Ecto neural progenitor cell (in vitro differentiated cells): ENCODE measurements at places on chromosomes 11 and 22.

GRCh38 chr11:123217897-123218296, 22.8 kb upstream of the CLMP start:
- DNase-seq, result no peak

- DNase-seq, result peak; percentile 88
Measured at GRCh38 chr22:46267431-46268279, at the start of gene TTC38. Gene TTC38, plus strand, starts transcription at chr22:46268008. Its CDS starts 32 bp downstream, at chr22:46268040.

DNA sequence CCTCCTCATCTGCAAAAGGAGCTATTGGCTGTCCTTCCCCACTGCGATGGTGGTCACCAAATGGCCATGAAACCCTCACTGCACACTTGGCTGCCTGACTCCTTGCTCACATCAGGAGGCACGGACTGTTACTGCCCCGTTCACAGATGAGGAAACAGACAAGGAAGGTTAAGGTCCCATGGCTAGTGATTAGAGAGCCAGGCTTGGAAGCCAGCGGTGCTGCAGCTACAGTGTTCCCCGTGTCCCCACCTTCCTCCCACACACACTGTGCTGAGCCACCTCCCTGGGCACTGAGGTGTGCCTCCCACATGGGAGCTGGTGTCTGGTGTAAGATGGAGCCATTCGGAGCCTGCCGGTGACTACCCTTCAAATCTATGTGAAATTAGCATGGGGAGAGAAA, 2.6 kb downstream of the ARHGAP8 start:
- no peak for DNase-seq

- no peak for DNase-seq
Measured at GRCh38 chr11:62449451-62449851, 30.6 kb downstream of the SCGB1A1 start.

GRCh38 chr11:129589190-129589860, 213.7 kb downstream of the BARX2 start:
- no peak for DNase-seq

DNA sequence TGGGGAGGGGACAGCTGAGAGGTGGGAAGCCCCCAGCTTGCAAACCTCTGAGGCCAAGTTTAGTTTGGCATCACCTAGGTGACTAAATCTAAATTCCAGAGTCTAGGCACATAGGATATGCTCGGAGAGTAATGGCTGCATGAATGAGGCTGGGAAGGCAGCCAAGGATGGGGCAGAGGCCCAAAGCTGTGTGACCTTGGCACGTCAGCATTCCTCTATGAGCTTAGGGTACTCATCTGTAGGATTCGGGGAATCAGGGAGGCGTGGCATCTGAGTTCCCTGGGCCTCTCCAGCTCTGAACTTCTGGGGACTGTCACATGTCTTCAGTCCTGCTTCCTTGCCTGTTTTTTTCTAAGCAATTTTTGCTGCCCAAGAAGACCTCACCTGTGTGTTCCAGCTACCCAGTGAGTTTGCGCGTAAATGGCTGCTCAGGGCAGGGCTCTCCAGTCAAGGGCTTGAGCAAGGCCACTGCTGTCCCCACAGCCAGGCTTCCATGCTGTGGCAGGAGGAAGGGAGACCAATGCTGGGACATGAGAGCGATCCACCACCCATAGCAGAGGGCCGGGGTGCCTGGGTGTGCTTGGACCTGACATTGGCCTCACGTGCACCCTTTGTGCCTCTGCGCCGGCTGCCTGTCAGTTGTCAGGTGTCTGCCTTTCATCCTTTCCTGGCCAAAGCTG, 13.9 kb downstream of the DAGLA start:
- DNase-seq, result no peak

DNA sequence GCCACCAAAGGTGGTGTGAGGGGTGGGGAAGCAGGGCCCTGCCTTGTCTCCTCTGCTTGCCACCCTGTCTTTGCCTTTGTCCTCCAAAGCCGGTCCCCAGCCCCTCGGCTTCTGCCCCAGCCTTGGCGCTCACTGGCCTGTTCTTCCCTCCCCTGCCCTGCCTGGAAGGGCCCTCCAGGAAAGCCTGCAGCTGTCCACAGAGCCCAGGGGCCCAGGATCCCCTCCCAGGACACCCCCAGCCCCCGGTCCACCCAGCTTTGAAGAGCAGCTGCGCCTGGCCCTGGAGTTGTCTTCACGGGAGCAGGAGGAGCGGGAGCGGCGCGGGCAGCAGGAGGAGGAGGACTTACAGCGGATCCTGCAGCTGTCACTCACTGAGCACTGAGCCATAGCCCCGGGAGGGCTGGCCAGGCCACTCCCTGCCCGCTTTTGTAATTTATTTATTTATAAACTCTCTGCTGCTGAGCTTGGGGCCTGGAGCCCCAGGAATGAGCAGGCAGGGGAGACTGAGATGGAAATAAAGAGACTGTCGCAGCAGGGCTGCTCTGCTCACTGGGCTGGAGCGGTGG, 1.3 kb upstream of the SSH3 start:
- peak; percentile 74 for DNase-seq

- DNase-seq, result no peak
Measured at GRCh38 chr11:29333993-29334775, 682.6 kb downstream of the KCNA4 start.

DNA sequence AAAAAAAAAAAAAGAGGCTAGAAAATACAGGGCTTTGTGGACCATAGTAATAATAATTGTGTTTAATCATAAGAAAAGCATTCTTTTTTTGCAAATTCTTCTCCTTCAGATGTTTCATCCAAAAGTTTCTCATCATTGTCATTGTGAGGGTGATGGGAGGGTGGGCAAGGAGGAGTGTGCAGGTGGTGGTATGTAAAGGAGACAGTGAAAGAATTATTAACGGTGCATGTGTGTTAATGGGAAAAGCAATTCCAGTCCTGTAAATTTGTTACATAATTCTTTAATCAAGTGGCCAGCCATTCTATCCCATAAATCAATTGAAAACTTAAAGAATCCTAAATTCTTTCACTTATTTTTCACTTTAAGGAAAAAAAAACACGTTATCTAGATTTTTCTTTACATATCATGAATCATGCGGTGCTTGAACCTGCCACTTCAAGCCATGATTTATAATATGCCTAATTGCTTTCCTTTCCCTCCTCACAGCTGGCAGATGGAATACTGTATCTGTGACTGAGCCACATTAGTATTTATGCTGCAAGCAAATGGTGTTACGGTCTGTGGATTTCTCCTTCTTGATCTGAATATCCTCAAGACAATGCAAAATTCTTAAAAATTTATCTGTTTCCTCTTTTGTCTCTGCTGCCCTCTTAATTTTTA, 318.5 kb downstream of the JRKL start:
- no peak for DNase-seq

DNA sequence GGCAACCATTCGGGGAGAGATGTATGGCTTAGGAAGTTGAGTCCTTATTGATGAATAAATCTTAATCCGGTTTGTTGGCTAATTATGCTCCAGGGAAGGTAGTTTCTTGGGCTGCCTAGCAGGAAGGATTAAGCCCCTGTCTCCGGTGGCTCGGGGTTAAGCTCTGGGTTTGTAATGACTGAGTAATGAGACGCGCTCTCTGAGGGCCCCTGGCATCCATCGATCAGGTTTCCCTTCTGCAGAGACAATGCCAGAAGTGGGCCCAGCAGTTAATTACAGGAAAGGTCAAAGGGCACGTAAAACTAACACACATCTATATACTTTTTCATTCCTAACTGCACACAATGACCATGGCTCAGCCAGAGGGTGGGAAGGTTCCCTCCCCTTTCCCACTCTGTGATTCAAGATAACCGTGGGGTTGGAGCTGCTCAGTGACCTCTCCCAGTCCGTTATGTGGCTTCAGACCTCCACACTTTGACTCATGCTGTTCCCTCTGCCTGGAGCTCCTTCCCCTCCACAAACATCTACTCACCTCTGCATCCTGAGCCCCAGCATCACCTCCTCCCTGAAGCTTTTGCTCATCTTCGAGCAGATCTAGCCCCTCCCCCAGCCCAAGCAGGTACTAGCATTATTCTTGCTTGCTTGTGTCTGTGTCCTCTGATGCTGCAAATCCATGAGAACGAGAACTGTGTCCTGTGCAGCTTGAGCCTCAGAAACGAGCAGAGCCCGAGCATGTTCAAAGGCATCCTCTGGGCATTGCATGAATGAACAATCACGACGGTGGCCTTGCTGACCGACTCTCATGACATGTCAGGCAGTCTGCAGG, 16.6 kb downstream of the SCUBE1 start:
- peak; percentile 76 for DNase-seq

DNA sequence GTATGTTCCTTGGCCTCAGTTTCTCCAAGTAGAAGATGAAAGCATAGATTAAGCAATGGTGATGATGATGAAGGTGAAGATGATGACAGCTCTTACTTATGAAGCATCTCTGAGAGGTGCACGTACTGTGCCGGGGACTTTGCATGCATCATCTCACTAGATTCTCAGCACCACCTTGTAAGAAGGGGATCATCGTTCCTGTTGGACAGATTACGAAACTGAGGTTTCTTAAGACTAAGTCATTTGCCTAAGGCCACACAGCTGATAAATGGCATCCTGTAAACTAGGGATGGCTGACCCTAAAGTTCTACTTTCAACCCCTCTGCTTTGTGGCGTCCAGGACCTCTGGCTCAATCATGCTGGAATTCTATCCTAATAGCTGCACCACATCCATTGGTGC, 8.7 kb downstream of the MS4A15 start:
- DNase-seq, result no peak

- no peak for DNase-seq
Measured at GRCh38 chr22:21861264-21861848, 6.1 kb downstream of the MAPK1 start.

- DNase-seq, result no peak
Measured at GRCh38 chr22:17878941-17879340, 104.7 kb upstream of the BID start.

- no peak for DNase-seq
Measured at GRCh38 chr11:762421-763072, 14.7 kb downstream of the GATD1 start.

- no peak for DNase-seq
Measured at GRCh38 chr11:68168694-68169093, 44.4 kb downstream of the KMT5B start.
